Activated CD4-positive, alpha-beta T cell treated with anti-CD3 and anti-CD28 coated beads for 24 hours (primary cell): ENCODE measurements at places on chromosomes 4 and X.
A peak's percentile ranks its signal among the peaks of the same experiment; 100 is the strongest.

DNA sequence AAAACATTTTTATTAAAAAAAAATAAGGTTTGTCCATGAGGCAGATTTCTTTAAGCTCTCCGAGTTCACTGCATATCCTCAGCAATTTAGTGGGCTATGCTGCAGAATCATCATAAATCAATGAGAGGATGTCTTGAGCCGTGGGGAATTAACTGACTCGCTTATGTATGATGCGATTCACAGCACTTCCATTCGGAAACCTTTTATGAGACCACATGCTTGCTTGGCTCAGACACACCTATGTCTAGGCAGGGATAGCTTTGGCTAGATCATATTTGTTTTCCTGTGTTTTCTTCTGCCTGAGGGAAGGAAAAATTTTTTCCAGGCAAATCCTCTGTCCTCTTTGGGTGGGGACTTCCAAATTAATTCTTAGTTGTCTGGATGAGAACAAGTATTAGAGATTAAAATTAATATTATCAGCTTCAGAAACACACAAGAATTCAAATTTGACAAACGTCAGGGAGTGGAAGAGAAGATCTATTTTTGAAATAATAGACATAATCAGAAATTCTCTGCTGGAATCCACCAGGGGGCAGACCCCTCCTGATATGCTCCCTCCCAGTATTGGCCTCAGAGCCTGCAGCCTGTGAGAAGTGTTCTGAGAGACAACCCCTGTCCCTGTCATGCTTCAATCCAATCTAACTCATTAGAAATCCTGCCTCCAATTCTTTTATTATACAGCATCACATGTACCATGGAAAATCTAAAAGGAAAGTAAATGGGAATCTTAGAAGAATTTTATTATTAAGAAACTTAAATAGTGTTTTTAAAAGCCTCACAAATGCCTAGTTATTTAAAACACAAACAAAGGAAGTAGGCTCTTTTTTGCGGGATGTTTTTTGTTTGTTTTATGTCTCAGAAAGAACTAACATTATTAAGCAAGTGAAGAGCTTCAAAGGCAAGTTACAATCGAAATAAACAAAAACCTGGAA is 345.1 kb upstream of the TACR3 start:
- no peak for DNase-seq

DNA sequence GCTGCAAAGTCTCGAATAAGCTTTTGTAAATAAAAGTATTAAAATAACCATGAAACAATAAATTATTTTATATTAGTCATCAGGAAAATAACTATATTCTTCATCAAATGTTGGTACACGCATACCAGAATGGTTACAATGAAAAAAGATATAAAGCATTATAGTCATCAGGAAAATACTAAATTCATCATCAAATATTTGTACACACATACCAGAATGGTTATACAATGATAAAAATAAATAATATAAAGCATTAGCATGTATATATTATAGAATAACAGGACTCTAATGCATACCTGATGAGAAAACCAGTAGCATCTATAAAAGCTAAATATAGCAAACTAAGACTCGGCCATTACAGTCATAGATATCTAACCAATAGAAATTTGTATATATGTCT is 202.9 kb downstream of the TRAM1L1 start:
- no peak for DNase-seq

GRCh38 chr4:190019023-190019858 is 7.8 kb downstream of the FRG2 start:
- DNase-seq, result no peak

DNA sequence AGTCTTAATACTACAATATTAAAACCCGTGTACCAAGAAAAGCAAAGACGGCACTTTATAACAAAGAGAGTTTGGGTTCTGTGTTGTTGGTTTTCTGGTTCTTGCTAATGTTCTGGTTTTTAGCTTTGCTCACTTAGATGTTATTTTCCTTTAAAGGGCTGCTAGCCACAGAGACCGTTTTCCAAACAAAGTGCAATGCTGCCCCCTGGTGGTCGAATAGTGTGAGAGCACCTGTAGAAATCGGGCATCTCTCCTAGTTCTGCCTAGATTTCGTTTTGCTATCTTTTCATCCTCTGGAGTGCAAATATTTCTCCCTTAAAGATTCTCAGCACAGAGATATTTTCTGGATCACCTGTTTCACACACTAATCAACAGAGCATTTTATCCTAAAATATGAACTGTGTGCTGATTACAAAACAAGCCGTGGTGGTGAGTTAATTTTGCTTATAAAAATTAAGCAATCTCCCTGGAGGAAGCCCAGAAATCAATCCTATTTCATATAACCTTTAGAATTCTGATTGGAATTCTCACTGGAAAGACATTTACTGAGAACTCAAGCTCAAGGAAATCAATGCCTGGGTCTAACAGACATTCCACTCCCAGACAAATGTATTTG is 334.5 kb upstream of the NOCT start:
- DNase-seq, result peak; percentile 74

GRCh38 chr4:8316911-8317351 is 47.4 kb downstream of the HTRA3 start:
- no peak for DNase-seq

- no peak for DNase-seq
These were observed 27.6 kb downstream of the ARSD start for GRCh38 chrX:2901367-2902036.

DNA sequence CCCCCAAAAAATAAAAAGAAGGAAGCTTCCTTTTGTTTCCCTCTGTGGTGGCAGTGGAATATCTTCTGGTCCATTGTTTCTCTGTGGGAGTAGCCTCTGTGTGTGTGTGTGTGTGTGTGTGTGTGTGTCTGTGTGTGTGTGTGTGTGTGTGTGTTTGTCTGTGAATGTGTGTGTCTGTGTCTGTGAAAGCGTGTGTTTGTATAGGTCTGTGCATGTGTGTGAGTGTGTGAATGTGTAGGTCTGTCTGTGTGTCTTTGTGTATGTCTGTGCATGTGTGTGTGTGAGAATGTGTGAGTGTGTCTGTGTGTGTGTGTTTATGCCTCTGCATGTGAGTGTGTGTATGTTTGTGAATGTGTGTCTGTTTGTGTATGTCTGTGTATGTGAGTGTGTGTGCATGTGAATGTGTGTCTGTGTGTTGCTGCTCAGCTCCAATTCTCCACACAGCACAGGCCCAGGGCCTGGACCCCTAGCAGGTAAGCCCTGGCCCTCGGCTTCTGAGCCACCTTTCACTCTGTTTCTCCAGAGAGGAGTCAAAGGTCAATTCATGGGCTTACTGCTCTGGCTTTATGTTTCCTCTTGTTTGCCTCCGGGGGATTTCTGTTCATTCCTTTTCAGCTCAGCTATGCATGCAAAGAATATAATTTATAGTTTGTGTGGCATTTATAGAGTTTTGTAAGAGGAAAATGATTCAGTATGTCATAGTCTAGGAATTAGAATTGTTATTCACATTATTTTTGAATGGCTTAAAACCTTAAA is 89.8 kb downstream of the UCHL1 start:
- DNase-seq, result no peak

DNA sequence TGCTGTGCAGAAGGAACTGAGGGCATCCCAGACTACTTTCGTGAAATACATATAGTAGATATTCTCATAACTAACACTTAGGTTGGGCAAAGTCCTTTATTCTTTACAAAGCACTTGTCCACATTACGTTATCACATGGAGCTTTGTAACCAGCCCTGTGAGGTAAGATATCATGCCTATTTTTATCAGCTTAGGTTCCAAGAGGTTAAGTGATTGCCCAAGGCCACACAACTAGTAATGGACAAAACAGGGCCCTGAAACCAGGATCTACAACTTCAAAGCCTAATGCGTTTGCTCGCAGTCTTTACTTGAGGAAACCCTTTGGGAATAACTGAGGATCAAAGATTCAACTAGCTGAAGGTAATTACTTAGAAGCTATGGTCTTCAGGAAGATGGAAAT is 261.5 kb downstream of the GPC3 start:
- no peak for DNase-seq
